ENCODE measurements at places on chromosomes 11 and 22.

DNA sequence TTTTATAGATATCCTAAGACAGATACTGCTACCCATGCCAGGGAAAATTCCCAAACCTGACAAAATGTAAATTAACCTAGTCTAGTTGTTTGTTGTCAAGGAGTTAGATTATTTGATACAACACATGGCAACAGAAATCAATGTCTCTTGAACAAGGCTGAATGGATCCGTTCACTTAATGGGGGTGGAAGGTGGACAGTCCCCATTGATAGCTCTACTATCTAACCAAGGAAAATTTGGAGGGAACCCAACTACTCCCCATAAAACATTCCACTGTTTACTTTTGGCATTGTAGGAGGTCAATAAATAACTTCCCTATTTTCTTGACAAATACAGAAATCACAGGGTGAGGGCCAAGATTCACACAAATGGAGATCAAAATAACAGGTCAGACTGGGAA is 117.9 kb upstream of the GRIA4 start:
- DNase-seq, result no peak
- no peak overlapping the region for H3K27ac ChIP-seq
- H3K4me3 ChIP-seq, result no peak overlapping the region
- H3K27me3 ChIP-seq, result no peaks in the 10 kb centered on the region

DNA sequence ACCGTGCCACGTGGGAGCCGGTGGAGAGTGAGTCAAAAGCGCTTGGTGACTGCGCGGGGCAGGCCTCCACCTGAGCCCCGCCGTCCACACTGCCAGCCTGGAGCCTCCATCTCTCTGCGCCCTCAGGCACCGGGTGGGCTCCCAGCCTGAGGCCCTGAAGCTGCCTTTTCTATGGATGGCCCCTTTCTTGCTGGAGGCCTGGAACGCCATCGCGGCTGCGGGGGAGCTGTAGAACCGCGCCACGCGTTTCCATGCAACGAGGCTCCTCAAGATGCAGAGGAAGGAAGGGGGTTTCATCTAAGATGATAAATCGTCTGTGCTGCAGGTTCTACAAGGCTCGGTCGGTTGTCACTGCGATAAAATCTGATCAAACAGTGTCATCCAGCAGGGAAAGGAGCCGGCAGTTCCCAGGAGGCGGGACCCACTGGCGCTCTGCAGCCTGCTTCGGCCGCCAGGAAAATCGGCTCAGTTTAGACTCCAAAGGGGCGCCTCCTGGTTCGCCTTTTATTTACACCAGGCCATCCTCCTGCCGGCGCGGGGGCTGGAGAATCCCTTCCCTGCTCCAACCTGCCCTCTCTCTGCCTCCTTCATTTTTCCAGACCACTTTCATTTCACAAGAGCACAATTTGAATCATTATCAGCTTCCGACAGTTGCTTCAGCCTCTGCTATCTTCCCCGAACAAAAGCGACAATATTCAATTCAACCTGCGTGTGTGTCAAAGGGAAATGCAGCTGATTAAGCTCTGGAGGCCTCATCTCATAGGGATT is 624.4 kb downstream of the BRD1 start:
- no peak overlapping the region for H3K27ac ChIP-seq
- no peaks in the 10 kb centered on the region for H3K4me1 ChIP-seq
- no peak overlapping the region for H3K4me3 ChIP-seq
- H3K27me3 ChIP-seq, result peaks cover 24% of the 10 kb centered on the region
- DNase-seq, result peak; percentile 68
- no peaks in the 10 kb centered on the region for H3K36me3 ChIP-seq

DNA sequence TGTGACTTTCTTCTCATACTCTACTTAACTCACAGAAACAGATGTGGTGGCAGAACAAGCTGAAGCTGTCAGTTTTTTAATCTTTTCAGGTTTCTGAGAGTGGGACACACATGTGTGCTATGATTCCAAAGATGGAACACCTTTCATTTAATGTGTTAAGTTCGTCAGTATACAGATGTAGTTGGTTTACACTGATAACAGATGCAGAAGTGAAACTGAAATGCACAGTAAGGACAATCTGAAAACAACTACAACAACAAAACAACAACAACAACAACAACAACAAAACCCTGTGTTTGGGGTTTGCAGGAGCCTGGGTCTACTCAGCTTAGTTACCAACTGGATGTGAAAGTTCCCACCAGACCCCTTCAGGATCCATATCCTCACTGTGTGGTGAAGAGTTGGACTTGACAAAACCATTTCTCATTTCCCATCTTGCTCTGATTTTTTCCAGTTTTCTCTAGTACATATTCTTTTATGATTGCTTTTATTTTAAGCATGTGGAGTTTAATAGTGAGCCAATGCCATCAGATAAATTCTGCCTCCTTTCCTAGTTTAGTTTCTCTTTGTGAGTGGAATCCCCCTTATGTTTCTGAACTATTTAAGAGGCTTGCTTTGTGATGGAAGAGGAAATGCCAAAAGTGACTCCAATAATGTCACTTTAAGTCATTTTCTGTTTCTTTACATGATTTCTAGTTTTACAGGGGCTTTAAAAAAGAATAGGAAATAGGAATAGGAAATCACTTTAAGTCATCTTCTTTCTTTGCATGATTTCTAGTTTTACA is 47.8 kb downstream of the ARHGAP42 start:
- no peaks in the 10 kb centered on the region for H3K27me3 ChIP-seq
- peaks cover 25% of the 10 kb centered on the region for H3K4me1 ChIP-seq
- H3K4me3 ChIP-seq, result no peak overlapping the region
- DNase-seq, result no peak
- peaks cover 4% of the 10 kb centered on the region for H3K36me3 ChIP-seq

DNA sequence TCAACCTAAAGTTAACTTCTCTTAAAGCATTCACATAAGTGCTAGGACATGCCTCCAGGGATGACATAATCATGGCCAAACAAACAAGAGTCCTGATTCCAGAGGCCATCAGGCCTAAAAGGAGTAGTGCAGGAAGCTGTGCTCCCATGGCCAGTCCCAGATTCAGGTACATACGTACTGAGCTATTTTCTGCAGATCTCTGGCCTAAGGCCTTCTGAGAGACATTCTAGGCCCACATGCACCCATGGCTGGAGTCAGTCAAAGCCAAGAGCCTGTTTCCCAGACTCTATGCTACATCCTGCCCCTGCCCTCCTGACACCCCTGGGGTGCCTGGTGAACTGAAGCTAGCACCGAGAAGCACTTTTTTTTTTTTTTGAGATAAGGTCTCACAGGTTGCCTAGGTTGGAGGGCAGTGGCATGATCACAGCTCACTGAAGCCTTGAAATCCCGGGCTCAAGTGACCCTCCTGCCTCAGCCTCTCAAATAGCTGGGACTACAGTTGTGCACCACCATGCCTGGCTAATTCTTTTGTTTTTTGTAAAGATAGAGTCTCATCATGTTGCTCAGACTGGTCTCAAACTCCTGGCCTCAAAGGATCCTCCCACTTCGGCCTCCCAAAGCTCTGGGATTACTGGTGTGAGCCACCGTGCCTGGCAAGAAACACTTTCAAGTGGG is 553 bp downstream of the CD3D start:
- DNase-seq, result no peak
- H3K27ac ChIP-seq, result no peak overlapping the region
- H3K4me3 ChIP-seq, result no peak overlapping the region
- peaks cover 33% of the 10 kb centered on the region for H3K27me3 ChIP-seq
- no peaks in the 10 kb centered on the region for H3K4me1 ChIP-seq

DNA sequence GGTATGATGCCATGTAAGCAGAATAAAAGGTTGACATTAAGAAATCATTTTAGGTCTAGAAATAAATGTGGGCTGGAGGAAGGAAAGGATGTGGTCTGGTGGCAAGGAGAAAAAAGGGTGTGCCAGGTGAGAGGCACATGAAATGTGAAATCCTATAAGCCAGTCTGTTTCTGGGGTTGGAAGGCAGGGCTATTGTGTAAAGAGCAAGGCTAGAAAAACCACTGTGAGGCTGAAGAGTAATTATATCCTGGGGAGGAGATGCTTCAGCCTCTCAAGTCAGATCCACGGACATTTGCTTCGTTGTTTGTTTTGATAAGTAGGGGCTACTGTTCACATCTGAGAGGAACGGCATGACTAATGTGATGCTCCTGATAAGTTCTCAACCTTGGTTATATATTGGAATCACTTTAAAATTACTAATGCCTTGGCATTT is 77.5 kb upstream of the CTSC start:
- no peaks in the 10 kb centered on the region for H3K27me3 ChIP-seq
- peak overlapping the region; percentile 28 for H3K27ac ChIP-seq
- peaks cover 24% of the 10 kb centered on the region for H3K4me1 ChIP-seq
- peak overlapping the region; percentile 4 for H3K4me3 ChIP-seq

GRCh38 chr11:68954836-68955606 is 25.8 kb downstream of the MRGPRD start:
- H3K36me3 ChIP-seq, result no peaks in the 10 kb centered on the region
- no peak overlapping the region for H3K4me3 ChIP-seq
- no peaks in the 10 kb centered on the region for H3K4me1 ChIP-seq
- no peaks in the 10 kb centered on the region for H3K27me3 ChIP-seq
- DNase-seq, result no peak

- no peaks in the 10 kb centered on the region for H3K4me1 ChIP-seq
- H3K27ac ChIP-seq, result no peak overlapping the region
- H3K27me3 ChIP-seq, result peaks cover 2% of the 10 kb centered on the region
- H3K36me3 ChIP-seq, result no peaks in the 10 kb centered on the region
- no peak overlapping the region for H3K4me3 ChIP-seq
Observed at GRCh38 chr22:25729016-25729995, 12.7 kb upstream of the MYO18B start.

GRCh38 chr11:87020336-87020735 is 17.4 kb upstream of the TMEM135 start:
- no peaks in the 10 kb centered on the region for H3K27me3 ChIP-seq
- H3K4me3 ChIP-seq, result no peak overlapping the region
- H3K4me1 ChIP-seq, result peaks cover 21% of the 10 kb centered on the region

DNA sequence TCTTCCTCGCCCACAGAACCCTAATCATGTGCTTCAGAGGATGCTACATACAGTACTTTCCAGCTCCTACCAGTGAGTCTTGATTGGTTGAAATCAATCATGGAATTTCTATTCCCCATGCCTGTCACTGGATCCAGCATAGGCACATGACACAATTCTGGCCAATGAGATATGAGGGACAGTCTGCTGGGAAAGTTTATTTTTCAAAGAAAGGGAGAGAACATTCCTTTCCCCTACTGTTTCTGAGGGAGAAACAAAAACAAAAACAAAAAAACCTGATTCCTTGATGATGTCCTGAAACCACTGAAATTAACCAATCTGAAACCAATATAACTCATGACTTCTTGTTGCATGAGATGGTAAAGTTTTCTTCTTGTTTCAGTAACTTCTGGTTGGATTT is 3.3 kb upstream of the RCN1 start:
- no peak for DNase-seq
- no peak overlapping the region for H3K27ac ChIP-seq
- H3K4me3 ChIP-seq, result no peak overlapping the region
- H3K36me3 ChIP-seq, result no peaks in the 10 kb centered on the region
- H3K27me3 ChIP-seq, result peaks cover 8% of the 10 kb centered on the region

GRCh38 chr11:36509201-36509639 is 852 bp downstream of the TRAF6 start:
- H3K4me1 ChIP-seq, result peaks cover 12% of the 10 kb centered on the region
- peak overlapping the region; percentile 99 for H3K4me3 ChIP-seq
- no peak for DNase-seq
- H3K27ac ChIP-seq, result peak overlapping the region; percentile 95

- peak overlapping the region; percentile 93 for H3K27ac ChIP-seq
- peaks cover 36% of the 10 kb centered on the region for H3K4me1 ChIP-seq
Observed at GRCh38 chr11:69442807-69443137, 38.7 kb upstream of the LINC01488 start.

GRCh38 chr11:125679397-125679796 is 1.2 kb downstream of the ACRV1 start:
- no peak overlapping the region for H3K27ac ChIP-seq
- H3K4me1 ChIP-seq, result no peaks in the 10 kb centered on the region
- H3K4me3 ChIP-seq, result no peak overlapping the region
- H3K36me3 ChIP-seq, result peaks cover 8% of the 10 kb centered on the region
- DNase-seq, result no peak

GRCh38 chr11:71895961-71896360 is 17.7 kb downstream of the DEFB131B start:
- H3K4me3 ChIP-seq, result no peak overlapping the region
- H3K27me3 ChIP-seq, result no peaks in the 10 kb centered on the region
- peaks cover 25% of the 10 kb centered on the region for H3K36me3 ChIP-seq
- H3K4me1 ChIP-seq, result no peaks in the 10 kb centered on the region
- no peak for DNase-seq

GRCh38 chr11:7941146-7941545 is 362 bp downstream of the OR10A3 start:
- no peak overlapping the region for H3K4me3 ChIP-seq
- no peaks in the 10 kb centered on the region for H3K36me3 ChIP-seq
- H3K4me1 ChIP-seq, result no peaks in the 10 kb centered on the region
- no peak overlapping the region for H3K27ac ChIP-seq

DNA sequence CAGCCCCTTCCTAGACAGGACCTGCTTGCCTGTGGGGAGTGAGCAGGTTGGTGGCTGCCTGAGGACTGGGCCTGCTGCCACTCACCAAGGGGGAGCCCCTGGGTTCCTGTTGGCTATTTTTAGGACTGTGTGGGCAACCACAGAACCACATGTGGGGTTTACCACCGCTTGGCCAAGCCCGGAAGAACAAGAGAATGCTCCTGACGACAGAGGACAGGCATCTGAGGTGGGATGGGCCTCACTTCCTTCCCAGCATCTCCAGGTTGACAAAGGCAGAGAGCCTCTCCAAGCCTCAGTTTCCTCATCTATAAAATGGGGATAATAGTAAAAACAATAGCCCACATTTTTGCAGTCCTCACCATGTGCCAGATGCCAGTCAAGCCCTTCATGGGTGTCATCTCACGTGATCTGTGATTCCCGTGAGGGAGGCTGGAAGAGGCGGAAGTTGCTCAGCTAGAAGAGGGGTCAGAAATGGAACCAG is 43.6 kb downstream of the LRRC32 start:
- peaks cover 18% of the 10 kb centered on the region for H3K4me1 ChIP-seq
- H3K36me3 ChIP-seq, result no peaks in the 10 kb centered on the region
- H3K4me3 ChIP-seq, result no peak overlapping the region
- no peak overlapping the region for H3K27ac ChIP-seq

GRCh38 chr11:2205214-2205720 is 33.7 kb upstream of the TH start:
- H3K27ac ChIP-seq, result no peak overlapping the region
- no peak overlapping the region for H3K4me3 ChIP-seq
- H3K27me3 ChIP-seq, result no peaks in the 10 kb centered on the region
- no peaks in the 10 kb centered on the region for H3K36me3 ChIP-seq

- peak within 1 kb of the TSS; percentile 92 for H3K27ac ChIP-seq
- no peaks in the 10 kb centered on the region for H3K27me3 ChIP-seq
- peaks cover 2% of the 10 kb centered on the region for H3K36me3 ChIP-seq
- DNase-seq, result peak; percentile 77
Observed at GRCh38 chr11:57567515-57568329, at the start of gene UBE2L6. Gene UBE2L6 (minus strand): TSS chr11:57567672. CDS start chr11:57567611, 61 bp downstream.

All from type B pancreatic cell (in vitro differentiated cells).